H9 (cell line): ENCODE measurements at places on chromosomes 7 and 10. TPM values are rescaled to one million over a fixed set of nuclear protein-coding genes. Genes with fewer than 3 reads are reported as not detected.

DNA sequence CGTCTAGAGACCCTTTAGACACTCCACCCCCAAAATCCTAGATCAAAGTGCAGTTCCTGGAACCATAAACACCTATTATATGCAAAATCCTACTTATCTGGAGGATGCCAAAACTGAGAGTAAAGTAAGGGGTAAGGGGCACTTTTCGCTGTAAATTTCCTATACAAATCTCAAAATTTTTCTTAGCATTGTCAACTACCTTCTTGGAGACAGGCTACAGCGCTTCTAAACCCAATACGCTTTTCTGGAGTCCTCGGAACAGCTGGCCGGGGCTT is 10.4 kb downstream of the TWIST1 start:
- DNase-seq: no peak

GRCh38 chr10:91341686-91342085 is 68.5 kb upstream of the HECTD2 start:
- DNase-seq: no peak

GRCh38 chr10:79979976-79980687 is 31.2 kb upstream of the SFTPD start:
- DNase-seq: no peak

The DOCK1 gene
- 51.5 and 57.0 TPM in 2 replicates for total RNA-seq

The TCAF2 gene
- 0.04 TPM in 2 replicates for total RNA-seq
